ENCODE measurements at places on chromosomes 7 and 10.

- peak overlapping the region; percentile 59 for H3K27ac ChIP-seq
- no peak for DNase-seq
- H3K4me1 ChIP-seq: peaks cover 28% of the 10 kb centered on the region
- no peaks in the 10 kb centered on the region for H3K27me3 ChIP-seq
- H3K36me3 ChIP-seq: no peaks in the 10 kb centered on the region
Measured at GRCh38 chr10:89515031-89515841, 20.2 kb downstream of the SLC16A12 start.

DNA sequence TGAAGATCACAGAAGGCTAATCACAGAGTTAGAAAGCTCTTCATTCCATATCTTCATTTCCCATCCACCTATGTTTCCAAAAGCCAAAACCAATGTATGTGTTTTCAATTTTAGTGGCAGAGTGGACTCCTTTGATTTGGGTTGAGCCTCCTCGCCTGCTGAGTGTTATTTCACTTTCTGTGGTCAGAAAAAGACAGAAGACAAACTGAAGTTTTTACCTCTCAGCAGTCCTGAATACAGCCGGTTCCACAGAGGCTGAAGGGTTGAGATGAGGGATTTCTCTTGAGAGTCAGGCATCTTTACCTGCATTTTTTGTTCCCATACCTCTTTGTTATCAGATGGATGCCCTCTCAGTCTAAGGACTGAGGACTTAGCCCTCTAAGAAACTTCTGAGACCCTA is 659.6 kb downstream of the CCSER2 start:
- H3K4me1 ChIP-seq: no peaks in the 10 kb centered on the region
- H3K27me3 ChIP-seq: no peaks in the 10 kb centered on the region
- DNase-seq: no peak
- no peaks in the 10 kb centered on the region for H3K36me3 ChIP-seq

GRCh38 chr10:31702954-31703353 is 225.7 kb downstream of the ARHGAP12 start:
- no peaks in the 10 kb centered on the region for H3K27me3 ChIP-seq
- H3K27ac ChIP-seq: no peak overlapping the region
- no peak for DNase-seq
- H3K4me1 ChIP-seq: peaks cover 48% of the 10 kb centered on the region
- no peak overlapping the region for H3K4me3 ChIP-seq

DNA sequence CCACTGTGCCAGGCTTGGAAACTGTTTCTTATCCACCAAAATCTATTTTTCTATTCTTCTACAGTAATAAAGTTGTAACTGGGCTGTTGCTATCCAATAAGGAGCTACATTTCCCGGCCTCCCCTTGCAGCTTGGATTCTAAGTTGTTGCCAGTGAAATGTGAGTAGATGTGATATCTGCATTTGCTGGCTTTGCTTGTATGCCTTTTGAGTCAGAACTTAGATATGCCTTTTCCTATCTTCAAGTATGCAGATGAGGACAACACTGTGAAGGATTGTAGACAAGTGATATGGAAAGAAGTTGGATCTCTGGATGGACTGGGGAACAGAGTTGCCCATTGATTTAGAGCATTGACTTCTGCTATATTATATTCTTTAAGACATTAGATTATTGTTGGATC is 236.9 kb downstream of the REEP3 start:
- no peak overlapping the region for H3K27ac ChIP-seq
- no peak overlapping the region for H3K4me3 ChIP-seq
- no peaks in the 10 kb centered on the region for H3K36me3 ChIP-seq
- DNase-seq: peak; percentile 27
- H3K27me3 ChIP-seq: no peaks in the 10 kb centered on the region

GRCh38 chr7:3162289-3162688 is 118.6 kb upstream of the CARD11 start:
- H3K27ac ChIP-seq: no peak overlapping the region
- no peak overlapping the region for H3K4me3 ChIP-seq
- no peaks in the 10 kb centered on the region for H3K4me1 ChIP-seq
- no peaks in the 10 kb centered on the region for H3K36me3 ChIP-seq
- H3K27me3 ChIP-seq: peaks cover 24% of the 10 kb centered on the region
- no peak for DNase-seq

DNA sequence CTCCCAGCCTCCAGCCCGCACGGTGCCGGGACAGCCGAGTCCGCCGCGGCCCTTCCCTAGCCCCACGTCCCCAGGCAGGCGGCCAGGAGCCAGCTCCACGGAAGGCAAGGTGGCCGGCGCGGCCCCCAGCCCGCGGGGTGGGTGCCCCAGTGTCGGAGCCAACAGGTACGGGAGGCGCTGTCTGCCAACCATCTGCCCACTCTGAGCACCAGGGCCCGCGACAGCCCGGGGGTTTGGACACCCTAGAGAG is 75.8 kb downstream of the CALN1 start:
- no peak for DNase-seq
- no peaks in the 10 kb centered on the region for H3K36me3 ChIP-seq
- peaks cover 12% of the 10 kb centered on the region for H3K27me3 ChIP-seq
- H3K4me3 ChIP-seq: no peak overlapping the region

DNA sequence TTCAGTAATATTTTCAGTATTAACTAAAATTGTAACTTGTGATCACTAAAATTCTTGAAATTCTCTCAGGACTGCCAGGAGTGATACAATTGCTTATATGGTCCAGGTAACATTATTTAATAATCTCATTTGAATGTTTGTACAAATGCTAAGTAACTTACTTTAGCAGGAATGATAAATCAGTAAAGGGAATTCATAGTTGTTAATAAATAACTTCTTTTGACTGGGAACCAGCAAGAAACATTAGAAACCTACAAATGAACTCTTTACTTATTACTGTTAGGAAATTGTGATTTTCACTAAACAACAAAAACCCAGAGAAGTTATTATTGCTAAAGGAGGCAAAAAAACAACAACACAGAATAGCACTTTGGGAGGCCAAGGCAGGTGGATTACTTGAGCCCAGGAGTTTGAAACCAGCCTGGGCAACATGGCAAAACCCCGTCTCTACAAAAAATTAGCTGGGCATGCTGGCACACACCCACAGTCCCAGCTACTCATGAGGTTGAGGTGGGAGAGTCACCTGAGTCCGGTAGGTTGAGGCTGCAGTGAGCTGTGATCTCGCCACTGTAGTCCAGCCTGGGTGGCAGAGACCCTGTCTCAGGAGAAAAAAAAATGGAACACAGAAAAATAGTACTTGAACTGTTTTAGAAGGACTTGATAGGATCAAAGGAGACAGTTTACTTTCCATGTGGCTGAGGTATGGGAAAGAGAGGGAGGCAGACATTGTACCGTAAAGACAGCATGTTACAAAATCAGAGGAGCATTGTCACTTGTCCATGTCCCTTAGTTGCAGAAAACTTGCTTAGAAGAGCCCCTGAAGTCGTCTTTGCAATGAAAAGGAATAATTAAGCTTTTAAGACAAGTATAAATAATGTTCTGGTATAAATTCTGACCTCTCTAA is 53.1 kb downstream of the SHOC2 start:
- no peaks in the 10 kb centered on the region for H3K36me3 ChIP-seq
- no peak overlapping the region for H3K4me3 ChIP-seq
- DNase-seq: no peak
- peaks cover 43% of the 10 kb centered on the region for H3K4me1 ChIP-seq
- no peaks in the 10 kb centered on the region for H3K27me3 ChIP-seq

- H3K36me3 ChIP-seq: no peaks in the 10 kb centered on the region
- no peaks in the 10 kb centered on the region for H3K27me3 ChIP-seq
- no peak for DNase-seq
- no peak overlapping the region for H3K4me3 ChIP-seq
Measured at GRCh38 chr10:15558136-15558535, 161.6 kb downstream of the ITGA8 start.

- no peaks in the 10 kb centered on the region for H3K27me3 ChIP-seq
- H3K36me3 ChIP-seq: no peaks in the 10 kb centered on the region
- no peaks in the 10 kb centered on the region for H3K4me1 ChIP-seq
- no peak overlapping the region for H3K27ac ChIP-seq
- H3K4me3 ChIP-seq: no peak overlapping the region
Measured at GRCh38 chr10:33900596-33900995, 566.1 kb upstream of the NRP1 start.

DNA sequence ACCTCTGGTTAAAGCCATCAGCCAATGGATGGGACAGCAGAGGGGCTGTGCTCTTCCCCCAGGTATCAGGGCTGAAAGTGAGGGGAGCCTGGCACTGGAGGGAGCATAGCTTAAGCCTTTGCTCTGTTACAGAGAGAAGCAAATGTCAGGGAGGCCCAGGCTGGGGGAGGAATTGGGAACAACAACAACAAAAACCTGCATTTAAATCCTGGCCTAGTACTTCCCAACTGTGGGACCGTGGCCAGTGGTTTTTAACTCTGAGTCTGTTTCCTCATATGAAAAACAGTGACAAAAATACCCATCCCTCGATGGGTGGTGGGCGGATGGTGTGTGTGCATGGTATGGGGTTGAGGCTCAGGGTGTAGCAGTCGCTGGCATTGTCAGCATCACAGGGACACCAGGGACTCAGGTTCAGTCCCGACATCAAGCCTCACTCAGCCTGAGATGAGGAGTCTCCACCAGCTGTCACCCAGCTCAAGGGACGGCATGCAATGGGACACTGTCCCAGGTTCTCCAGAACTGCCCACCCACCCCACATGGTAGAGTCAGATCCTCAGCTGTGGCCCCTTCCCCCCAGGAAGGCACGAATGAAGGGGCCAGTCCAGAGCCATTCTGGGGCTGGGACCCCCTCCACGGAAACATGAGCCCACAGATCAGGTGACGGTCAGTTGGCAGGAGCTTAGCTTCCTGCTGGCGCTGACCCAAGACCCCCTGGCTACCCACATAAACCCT is 74.5 kb downstream of the AFAP1L2 start:
- H3K27ac ChIP-seq: no peak overlapping the region
- H3K36me3 ChIP-seq: peaks cover 5% of the 10 kb centered on the region

- no peaks in the 10 kb centered on the region for H3K27me3 ChIP-seq
- no peak overlapping the region for H3K27ac ChIP-seq
- no peak overlapping the region for H3K4me3 ChIP-seq
Measured at GRCh38 chr10:19845503-19846368, 29.5 kb downstream of the PLXDC2 start.

DNA sequence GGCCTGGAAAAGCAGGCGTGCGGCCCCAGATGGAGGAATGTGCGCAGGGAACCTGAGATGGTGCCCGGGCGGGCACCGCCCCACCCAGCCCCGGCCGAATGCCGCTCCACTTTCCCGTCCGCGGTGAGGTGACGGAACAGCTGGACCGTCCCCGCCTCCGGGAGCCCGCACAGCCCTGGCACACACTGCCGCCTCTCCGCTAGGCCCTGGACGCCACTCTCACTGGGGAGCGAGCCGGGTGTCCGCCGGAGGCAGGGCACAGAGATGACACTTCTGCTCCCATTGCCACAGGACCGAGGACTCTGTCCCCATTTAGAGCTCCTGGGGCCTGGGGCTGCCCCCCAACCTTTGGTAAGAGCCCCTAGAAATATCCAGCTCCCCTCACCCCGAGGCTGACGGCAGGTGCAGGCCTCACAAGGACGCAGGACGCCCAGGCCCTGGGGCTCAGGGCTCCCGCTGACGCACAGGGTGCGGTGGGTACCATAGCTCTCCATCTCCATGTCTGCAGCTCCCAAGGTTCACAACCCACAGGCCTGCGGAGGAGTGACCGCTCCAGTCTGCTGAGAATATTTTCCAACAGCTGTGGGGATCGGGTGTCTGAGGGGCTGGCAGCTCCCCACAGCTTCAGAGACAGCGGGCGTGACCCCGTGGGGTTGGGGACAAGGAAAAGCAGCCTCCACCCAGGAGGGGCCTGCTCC is 52.2 kb upstream of the PDGFA start:
- DNase-seq: no peak
- no peak overlapping the region for H3K27ac ChIP-seq
- no peak overlapping the region for H3K4me3 ChIP-seq
- H3K36me3 ChIP-seq: no peaks in the 10 kb centered on the region

- DNase-seq: peak; percentile 28
- peaks cover 33% of the 10 kb centered on the region for H3K4me1 ChIP-seq
- H3K27ac ChIP-seq: peak overlapping the region; percentile 92
- no peaks in the 10 kb centered on the region for H3K36me3 ChIP-seq
Measured at GRCh38 chr7:98107313-98107721, 655 bp downstream of the LMTK2 start.
